ENCODE measurements at places on chromosomes 3 and 15.

GRCh38 chr15:96560246-96560895 lies 229.9 kb downstream of the NR2F2 start:
- no peak for DNase-seq

DNA sequence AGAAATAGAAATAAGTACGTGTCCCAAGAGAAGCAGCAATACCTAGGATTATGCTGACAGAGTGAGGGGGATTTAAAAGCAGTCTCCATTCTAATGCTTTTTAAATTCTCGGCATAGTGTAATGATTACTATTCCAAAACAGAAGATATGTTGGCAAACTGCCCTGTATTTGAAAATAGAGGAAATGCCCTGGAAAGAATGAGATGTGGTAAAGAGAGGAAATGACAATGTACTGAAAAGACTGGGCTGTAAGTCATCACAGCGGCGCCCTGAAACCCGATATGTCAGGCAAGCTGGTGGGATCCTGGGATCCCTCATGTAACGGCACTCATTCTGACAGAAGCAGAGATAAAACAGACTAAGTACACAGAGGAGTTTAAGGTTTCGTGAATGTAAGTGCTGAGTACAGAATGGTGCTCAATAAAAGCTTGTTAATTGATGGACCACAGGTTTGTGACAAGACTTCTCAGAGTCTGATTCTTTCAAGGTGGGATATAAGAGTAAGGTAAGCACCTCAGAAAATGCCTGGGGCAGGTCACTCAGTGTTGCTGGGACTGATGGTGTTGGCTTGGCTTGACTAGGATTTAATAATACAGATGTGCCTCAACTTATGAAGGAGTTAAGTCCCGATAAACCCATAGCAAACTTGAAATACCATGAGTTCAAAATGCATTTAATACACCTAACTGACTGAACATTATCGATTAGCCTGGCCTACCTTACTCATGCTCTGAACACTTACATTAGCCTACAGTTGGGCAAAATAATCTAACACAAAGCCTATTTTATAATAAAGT lies 91.4 kb downstream of the NFKBIZ start:
- DNase-seq: peak; percentile 59

GRCh38 chr3:180680097-180680430 lies 775 bp upstream of the CCDC39 start:
- peak; percentile 84 for DNase-seq

GRCh38 chr15:27086149-27086548 lies 115.2 kb downstream of the GABRG3 start:
- DNase-seq: no peak

DNA sequence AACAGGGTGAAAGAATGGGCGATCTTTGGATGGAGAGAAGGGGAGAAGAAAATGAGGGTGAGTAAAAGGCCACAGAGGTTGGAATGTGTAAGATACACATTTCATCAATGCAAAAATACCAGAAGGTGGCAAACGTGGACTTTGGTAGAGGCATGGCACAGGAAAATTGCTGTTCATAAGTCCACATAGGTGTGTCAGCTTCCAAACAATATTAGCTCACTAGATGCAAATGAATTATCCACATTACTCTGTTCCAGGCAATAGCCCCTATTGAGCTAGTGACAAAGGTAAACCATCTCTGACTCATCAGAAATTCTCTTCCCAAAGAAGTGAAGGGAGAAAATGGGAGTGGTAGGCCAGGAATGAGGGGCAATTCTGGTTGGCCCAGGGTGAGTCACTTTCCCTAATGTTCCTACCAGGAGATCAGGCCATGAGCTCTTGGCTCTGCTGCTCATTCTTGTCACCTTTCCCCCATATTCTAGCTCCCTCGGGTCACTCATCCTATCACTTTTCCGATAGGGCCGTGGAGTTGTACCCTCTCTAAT lies 19.9 kb downstream of the ACKR2 start:
- no peak for DNase-seq

DNA sequence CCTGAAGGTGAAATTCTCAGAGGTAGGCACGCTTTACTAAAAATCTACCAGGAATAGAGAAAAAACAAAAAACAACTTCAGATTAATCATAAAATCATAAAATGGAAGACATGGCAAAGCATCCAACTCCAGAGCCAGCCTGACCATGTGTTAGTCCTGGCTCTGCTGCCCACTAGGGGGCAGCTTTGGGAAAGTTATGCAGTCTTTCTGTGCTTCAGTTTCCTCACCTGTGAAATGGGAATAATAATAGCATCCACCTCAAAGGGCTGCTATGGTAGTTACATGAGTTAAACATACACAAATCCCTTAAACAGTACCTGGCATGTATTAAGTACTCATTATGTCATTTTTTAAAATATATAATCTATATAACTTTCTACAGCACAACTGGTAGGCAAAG lies 52.3 kb downstream of the WNT5A start:
- peak; percentile 68 for DNase-seq
